ENCODE measurements at places on chromosomes 2 and 18.

GRCh38 chr18:9506046-9506792, 30.9 kb downstream of the RALBP1 start:
- DNase-seq = no peak

GRCh38 chr2:136492901-136493300, 272.4 kb upstream of the THSD7B start:
- DNase-seq = no peak

GRCh38 chr2:12950957-12951656, 234.4 kb downstream of the TRIB2 start:
- no peak for DNase-seq

DNA sequence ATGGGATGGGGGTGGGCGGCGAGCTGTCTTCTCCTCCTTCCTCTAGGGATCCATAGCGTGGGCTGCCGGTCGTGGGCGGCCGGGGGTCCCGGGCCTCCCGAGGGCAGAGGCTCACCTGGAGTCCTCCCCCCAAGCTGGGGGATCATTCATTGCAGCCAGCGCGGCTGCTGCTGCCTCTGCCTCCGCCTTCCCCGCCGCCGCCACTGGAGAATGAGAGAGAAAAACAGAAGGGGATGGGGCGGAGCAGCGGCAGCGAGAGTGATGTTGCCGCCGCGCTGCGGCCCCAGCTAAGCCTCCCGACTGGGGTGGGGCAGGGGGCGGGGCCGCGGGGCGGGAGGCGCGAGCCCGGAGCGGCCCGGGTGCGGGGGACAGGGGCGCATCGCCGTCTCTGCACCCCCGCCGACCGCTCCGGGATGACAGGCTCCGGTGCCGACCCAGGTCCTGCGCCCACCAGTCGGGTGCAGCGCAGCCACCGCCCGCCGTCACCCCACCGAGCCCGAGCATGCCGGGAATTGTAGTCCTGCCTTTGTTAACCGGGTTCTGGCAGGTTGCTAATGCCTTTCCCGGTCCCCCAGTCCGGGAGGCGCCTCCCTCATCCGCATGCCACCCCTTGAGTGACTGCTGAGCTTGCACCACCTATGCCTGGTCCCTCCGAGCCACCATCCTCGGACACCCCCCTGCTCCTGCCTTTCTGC, at the start of gene KIF3C:
KIF3C (minus strand) TSS at position 225 of the 695 bp plus-strand sequence. CDS start 580 bp downstream, outside the sequence.
- DNase-seq = peak; percentile 35

GRCh38 chr2:120244656-120245519, 7.8 kb upstream of the RALB start:
- no peak for DNase-seq
